ENCODE measurements at places on chromosomes 11 and 22. TPM values are rescaled to one million over a fixed set of nuclear protein-coding genes. Genes with fewer than 3 reads are reported as not detected.

The LARGE2 gene
- total RNA-seq = 59.7 TPM

The DGCR6 gene
- 0.35 TPM for total RNA-seq

The MAPK8IP2 gene
- 0.20 TPM for total RNA-seq

The TSSK2 gene
- not detected for total RNA-seq

The SCO2 gene
- total RNA-seq = 7.1 TPM

The SMIM35 gene
- total RNA-seq = 1.9 TPM

The SLC25A45 gene
- 12.3 TPM for total RNA-seq

DNA sequence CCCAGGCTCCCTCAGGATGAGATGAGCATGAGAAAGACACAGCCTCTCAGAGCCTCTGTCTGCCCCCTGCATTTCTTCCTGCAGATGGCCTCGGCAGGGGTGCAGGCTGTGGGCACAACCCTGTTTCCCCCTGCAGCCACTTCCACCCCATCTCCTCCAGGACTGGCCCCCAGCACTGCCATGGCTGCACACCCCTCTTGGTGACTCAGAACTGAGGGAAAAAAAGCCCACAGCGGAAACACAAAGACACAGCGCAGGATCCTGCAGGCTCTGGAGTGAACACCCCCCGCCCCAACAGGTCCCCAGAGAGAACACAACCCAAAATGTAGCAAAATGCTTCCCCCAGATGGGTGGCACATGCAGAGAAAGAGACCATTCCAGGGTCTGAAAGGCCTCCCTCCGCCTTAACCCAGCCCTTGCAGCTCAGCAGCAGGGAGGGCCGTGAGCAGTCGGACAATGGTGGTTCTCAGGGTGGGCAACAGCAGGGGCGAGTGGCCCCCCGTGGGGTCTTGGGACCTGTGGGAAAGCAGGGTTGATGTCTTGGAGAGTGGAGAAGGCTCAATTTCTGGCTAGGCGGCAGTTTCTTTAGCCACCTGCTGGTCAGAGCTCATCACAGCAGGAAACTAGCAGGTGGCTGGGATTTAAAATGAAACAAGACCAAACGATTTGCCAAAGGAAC is 8.0 kb downstream of the TUBGCP6 start:
- no peak for DNase-seq

DNA sequence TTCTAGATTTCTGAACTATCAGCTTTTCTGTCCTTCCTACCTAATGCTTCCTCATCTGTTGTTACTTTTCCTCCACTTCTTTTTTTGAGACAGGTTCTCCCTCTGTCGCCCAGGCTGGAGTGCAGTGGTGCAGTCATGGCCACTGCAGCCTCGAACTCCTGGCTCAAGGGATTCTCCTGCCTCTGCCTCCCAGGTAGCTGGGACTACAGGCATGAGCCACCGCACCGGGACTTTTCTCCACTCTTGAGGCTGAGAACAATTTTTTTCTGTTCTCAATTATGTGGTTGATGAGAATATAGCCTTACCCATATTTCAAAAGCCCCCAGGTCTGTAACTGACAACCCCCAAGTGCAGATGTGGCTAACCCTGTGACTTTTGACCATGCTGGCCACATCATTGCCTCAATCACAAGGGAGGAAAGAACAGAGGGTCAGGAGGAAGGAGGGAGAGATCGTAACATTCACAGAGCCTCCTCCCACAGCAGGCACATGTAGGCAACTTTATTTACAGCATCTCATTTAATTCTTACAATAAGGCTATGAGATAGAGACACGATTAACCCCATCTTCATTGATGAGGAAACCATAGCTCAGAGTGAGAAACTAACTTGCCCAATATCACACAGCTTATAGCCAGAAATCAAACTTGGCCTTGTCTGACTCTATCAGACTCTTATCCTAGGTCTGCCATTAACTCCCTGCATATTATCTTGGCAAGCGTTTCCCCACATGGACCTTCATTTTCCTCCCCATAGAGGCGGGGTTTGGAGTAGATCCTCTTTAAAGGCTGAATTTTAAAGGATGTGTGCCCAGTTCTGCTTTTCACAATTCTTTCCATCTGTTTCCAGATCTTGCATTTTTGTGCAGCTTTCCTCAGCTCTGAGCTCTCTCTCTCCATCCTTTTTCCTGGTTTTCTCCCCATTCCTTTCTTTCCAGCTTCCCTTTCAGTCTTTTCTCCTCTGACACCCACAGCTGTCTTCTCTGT is 9.6 kb downstream of the POU2F3 start:
- DNase-seq = no peak

GRCh38 chr11:32840587-32840986 is 10.9 kb downstream of the PRRG4 start:
- no peak for DNase-seq

DNA sequence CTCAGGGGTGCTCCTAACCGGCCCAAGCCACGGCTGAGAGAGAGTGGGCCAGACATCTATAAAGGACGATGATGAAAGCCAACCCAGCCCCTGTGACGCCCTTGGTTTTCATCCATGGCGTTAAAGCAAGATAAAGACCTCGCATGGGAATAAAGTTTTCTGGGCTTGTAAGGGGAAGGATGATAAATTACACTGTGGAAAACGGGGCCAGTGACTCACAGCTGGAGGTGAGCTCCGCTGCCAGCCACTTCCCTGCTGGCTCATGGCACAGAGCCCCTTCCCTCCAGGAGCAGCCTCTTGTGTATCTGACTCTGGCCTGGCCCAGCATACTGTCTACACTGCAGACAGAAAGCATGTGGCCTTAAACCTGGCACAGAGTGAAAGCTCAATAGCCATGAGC is 503.2 kb upstream of the B3GAT1 start:
- no peak for DNase-seq

GRCh38 chr22:46501701-46502100 is 35.7 kb downstream of the CELSR1 start:
- DNase-seq = no peak

DNA sequence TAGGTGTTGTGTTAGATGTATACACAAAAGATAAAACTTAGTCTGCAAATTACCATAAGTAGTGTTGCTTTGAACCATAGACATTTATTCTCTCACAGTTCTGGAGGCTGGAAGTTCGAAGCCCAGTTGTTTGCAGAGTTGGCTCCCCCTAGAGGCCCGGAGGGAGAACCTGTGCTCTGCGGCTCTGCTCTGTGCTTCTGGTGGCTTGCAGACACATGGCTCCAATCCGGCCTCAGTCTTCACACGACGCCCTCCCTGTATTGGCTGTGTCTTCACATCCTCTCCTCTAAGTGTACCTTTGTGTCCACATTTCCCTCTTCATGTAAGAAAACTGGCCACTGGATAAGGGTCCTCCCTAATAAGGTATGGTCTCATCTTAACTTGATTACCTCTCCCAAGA is 128.4 kb downstream of the OPCML start:
- no peak for DNase-seq

DNA sequence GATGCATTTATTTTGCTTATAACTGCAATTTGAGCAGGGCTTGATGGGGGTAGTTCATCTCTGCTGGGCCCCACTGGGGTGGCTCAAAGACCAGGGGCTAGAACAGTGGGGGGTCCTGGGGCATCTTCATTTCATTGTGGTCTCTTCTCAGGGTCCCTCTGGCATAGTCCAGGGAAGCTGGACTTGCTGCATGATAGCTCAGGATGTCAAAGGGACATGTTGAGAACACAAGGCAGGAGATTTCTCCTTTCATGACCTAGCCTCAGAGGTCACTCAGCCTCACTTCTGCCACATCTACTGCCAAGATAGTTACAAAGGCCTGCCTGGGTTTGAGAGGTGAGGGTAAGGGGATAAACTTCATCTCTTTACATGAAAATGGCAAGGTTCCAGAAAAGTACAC is 89.5 kb downstream of the CWC15 start:
- DNase-seq = no peak

DNA sequence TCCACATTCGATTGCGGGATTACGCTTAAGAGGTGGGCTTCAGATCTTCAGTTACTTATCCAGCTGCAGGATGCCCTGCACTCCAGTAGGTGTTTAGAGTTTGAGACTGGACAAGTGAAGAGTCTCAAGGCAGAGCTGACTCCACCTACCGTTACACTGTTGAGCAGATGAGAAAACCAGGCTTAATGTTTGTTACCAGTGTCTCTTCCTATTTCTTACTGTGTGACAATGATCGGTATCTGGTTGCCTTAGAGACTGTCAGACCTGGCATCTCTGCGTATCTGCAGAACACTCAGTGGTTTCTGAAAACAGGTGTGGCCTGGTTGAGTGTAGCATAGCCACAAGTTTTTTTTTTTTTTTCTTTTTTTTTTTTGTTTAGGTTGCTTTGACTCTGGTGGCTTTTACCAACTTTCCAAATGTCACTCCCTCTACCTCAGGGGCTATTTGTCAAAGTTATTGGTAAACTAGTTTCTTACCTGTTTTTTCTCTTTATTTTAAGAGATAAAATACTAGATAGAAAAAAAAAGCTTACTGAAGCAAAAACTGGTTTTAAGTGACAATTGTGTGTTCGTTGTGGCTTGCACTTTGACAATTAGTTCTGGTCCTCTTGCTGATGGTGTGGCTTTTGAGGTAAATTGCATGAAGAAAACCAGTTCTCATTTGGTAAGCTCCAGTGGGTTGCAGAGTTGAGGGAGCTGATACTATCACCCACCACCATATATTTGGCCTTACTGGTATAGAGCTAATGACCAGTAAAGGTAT is 284.8 kb downstream of the ETS1 start:
- no peak for DNase-seq

DNA sequence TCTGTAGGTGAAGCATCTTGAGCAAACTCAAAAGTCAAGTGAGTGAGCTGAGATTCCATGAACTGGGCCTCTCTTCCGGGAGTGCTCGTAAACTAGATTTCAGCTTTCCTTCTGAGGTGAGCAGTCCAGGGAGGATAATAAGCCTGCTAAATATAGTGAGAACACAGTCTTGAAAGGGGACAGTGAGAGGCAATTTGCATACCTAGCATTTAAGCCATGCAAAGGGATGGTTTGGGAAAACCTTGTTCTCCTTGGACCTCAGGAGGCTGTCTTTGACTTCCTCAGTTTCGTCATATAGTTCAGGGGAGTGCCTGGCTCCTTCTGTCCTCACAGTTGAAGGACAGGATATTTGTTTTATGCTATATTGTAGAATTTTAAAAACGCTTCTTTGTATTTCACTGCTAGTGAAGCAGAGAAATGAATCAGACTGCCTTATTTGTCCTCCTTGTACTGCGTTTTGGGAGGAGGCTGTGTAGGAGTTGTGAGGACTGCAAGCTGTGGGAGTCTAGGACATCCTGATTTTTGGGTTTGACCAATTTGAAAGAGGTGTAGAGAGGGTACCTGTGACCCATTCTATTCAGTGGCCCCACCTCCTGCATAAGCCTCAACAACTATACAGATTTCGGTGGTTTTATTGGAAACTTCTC is 11.0 kb upstream of the SORL1-AS1 start:
- no peak for DNase-seq

DNA sequence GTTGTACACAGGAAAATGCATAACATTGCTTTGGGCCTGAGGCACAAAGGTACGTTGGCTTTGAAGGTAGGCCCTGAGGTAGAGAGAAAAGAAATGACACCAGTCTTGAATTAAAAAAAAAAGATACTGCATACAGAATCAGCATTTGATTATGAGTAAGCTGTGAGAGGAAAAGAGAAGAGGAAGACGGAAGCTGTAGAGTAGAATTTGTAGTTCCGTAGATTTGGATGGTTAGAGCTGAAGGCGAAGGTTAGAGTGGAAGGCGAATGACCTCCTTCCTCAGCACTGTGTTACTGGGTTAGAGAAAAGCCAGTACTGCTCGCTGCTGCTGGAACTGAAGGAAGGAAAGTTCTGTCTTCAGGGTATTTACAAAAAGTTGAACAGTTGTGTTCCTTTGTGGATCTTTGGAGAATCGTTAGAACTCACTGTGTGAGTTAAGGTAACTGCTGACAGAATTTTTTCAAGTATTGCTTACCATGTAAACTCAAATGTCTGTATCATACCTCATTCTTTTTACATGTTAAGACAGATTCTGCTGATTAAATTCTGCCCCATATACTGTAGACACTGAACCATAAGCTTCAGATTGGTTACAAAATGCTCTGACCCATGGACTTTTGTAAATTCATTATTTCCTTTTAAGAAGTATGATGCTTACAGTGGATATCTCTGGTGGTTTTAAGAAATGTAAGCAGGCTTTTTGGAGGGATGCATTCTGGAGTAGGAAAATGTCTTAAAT is 50.2 kb downstream of the MCAM start:
- DNase-seq = no peak

GRCh38 chr11:21615955-21616371 is 576.9 kb upstream of the ANO5 start:
- no peak for DNase-seq

Measured in activated B cell treated with CpG ODN at 0.5 μM for 24 hours (primary cell).